Upper lobe of left lung (tissue), 6 donors: ENCODE measurements at places on chromosomes 3 and 15.
A peak's percentile ranks its signal among the peaks of the same experiment; 100 is the strongest.

DNA sequence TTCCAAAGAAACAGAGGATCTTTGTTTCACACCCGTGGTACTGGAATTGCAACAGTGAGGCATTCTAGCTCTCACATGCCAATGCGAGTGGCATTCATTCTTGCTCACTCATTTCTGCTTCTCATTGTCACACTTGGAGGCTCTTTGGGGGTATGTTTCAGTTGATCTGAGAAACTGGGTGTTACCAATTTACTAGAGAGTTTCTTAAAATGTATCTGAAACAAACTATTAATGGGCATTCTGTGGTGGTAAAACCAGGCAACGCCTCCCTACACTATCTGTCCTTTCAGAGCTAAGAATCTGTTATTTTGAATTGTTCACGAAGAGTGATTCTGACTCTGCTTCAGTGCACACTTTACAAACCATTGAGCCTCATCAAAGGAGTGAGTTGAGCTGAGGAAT is 140.6 kb upstream of the BHLHE40 start:
- no peak for DNase-seq

DNA sequence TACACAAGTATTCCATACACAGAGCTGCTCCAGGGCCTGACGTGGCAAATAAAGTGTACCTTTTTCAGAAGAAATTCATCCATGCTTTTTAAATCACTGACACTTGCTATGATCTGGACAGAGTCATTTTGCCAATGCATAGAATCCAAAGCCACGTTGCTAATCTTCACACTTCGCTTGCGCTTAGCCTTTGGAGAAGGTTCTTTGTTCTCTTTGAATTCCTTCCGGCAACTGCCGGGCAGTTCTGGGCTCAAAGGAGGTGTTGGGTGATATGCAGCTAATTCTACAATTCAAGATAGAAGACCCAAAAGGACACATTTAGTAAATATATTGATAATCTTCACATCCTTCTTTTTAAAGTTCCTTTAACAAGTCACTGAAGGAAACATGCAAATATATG is 69.9 kb downstream of the NR2E3 start:
- DNase-seq = no peak

- DNase-seq = no peak
These were observed 424.6 kb downstream of the SHQ1 start for GRCh38 chr3:72423643-72424042.

GRCh38 chr3:100465892-100466777 is 26.3 kb upstream of the TMEM45A start:
- DNase-seq = peak; percentile 13

GRCh38 chr15:64460206-64460723 is at the start of gene ZNF609:
ZNF609 (plus strand) TSS chr15:64460578; CDS start chr15:64499420, 38,842 bp downstream.
- peak; percentile 94 for DNase-seq

DNA sequence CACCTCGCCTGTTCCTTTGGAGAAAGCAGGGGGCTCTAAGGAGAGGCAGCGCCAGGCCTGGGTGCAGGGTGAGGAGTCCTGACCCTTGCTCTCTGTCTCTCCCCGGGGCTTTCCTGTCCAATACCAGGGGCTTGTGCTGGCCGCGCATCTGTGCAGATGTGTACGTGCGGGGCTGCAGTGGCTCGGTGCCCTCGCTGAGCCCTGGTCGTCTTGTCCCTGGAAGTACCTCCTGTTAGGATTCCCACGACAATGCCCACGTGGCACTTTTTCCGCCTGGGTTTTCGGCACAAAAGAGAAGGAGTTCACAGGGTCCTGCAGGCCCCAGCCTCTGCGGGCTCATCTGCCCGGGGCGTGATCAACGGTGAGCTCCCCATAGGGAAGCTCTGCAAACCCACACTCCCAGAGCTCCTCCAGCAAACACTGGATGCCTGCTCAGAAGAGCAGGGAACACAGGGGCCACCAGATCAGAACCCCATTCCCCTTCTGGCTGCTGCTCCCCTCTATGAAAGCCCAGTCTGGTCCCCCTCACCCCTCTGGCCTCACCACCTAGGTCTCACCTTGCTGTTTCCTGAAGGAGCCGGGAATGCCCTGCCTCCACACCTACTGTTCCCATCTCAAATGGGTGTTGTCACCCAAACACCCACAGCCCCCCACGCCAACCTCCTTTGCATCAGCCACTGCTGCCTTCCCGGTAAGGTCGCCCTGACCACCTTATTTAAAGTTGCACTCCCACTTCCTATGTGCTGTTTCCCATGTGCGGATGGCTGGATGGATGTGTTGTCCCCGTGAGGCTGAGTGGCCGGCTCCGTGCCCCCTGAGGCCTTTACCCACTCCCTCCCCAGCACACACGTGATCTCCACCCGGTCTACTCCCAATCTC is 62.6 kb upstream of the PRR20G start:
- DNase-seq = peak; percentile 62

DNA sequence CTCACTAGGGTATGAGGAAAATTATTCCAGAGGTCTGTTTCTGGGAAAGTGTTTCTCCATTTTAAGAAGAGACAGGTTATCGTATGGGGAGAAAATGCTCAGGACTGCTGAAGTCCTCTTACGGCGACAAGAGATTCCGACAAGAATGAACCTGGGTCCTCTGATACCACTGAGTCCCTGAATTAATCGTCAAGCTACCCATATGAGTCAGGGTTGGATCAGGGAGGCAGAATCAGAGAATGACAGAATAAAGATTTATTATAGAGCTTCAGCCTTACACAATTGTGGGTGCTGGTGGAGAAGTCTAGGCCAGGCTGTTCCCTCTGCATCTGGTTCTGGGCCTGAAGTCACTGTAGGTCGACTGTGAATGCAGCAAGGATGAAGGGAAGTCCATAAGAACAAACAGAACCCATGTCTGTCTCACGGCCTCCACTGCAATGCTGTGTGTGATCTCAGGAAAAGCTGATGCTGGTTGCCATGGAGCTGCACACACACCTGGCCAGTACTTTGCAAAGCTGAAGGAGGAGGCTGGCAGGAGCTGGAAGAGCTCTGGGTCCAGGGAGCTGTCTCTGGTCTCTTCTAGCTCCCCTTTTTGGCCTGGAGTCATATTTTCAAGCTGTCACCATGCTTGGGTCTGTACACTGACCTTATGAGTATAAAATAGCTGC is 83.9 kb downstream of the HHLA2 start:
- no peak for DNase-seq

- DNase-seq = peak; percentile 78
These were observed 255.6 kb downstream of the ZNF621 start for GRCh38 chr3:40780291-40780924.

DNA sequence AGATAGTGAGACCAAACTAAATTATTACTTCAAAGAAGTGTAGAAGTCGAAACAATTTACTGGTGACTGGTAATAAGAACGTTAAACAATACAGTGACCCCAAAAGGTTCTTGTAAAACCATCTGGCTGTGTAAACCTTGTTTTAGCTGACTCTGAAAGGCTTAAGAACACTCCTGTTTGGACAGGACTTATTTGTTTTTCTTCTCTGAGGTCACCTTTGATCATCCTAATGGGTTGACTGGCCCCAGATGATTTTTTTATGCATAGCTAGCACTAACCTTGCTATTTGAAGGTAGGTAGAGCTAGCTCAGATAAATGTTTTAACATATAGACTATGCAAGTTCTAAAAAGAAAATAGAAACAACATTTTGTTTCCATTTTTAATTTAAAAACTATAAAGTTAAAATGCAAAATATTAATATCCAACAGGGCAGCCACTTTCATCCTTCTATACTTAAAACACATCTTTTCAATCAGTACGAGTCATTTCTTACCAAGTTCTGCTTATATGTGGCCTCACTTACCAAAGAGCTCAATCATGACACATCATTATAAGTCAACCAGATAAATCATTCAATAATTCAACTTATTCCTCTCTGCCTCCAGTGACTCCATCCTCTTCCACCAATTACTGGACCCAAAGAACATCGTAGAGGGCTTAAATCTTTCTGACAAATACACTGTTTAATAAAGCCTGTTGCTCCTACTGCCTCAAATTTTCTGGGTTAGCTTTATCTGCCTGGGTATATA is 158.8 kb downstream of the SSR3 start:
- no peak for DNase-seq

- no peak for DNase-seq
These were observed 46.1 kb downstream of the EFCAB12 start for GRCh38 chr3:129382366-129382765.

GRCh38 chr3:134839990-134840389 is 44.9 kb downstream of the EPHB1 start:
- DNase-seq = no peak
